ENCODE measurements at places on chromosomes 13 and 19.

- DNase-seq, result peak; percentile 71
These were observed 4.0 kb downstream of the TPGS1 start for GRCh38 chr19:511101-511851.

- no peak for DNase-seq
These were observed 10.5 kb downstream of the CDADC1 start for GRCh38 chr13:49258089-49258796.

DNA sequence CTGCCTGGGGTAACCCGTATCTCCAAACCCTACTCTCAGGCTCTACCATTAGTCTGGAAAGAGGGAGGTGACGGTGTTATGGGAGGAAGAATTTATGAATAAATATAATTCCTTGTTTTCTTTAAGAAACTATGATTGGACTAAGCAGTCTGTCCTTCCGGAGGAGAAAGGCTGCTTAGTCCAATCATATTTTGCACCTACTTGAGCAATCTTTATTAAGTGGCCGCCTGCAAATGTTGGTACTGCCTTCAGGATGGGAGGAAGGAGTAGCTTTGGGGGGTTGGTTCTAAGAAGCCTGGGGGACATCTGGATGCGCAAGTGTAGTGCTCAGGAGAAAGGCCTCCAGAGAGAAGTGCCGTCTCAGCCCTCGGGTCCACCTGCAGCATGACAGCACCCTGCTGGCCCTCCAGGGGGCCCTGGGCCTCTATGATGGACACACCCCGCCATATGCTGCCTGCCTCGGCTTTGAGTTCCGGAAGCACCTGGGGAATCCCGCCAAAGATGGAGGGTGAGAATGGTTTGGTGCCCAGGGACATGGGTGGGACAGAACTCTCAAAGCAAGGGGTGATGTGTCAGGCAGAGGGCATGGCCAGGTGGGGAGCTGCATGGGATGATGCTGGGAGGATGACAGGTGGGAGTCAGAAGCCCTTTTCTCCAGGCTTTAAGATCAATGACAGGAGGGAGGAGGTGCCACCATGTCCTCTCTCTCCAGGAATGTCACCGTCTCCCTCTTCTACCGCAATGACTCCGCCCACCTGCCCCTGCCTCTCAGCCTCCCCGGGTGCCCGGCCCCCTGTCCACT lies 4.1 kb downstream of the ACP4 start:
- no peak for DNase-seq

DNA sequence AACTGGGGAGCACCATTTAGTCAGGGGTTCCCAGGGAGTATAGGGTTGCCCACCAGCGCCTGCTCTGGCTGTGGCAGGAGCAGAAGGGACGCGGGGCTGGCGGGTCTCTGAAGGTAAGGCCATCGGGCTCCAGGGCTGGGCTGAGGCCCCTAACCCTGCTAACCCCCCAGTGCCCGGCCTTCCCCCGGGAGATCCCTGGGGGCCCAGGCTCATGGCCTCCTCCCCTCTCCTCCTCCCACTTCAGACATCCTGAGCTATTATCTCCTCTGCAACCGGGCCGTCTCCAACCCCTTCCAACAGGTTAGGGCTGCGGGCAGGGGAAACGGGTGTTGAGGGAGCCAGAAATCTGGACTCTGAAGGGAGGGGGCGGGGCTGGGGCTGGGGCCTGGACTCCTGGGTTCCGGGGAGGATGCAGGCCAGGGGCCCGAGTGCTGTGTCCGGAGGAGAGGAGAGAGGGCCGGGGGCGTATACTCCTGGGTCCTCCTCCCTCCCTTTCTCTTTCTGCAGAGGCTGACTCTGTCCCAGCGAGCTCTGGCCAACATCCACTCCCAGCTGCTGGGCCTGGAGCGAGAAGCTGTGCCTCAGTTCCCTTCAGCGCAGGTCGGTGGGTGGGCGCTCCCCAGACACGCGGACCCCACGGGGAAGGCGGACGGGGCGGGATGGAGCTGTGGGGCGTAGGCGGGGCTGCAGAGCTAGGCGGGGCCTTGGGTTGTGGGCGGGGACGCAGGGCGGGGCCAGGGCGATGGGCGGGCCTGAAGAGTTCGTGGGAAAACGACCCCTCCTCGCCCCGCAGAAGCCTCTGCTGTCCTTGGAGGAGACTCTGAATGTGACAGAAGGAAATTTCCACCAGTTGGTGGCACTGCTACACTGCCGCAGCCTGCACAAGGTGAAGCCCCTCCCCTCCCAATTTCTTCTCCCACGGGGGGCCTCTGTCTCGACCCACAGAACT lies 15.3 kb downstream of the TTYH1 start:
- DNase-seq, result peak; percentile 21

- no peak for DNase-seq
These were observed 27.2 kb downstream of the ATP4B start for GRCh38 chr13:113630804-113631203.

- DNase-seq, result peak; percentile 48
These were observed 2.1 kb downstream of the CILP2 start for GRCh38 chr19:19540064-19540714.

DNA sequence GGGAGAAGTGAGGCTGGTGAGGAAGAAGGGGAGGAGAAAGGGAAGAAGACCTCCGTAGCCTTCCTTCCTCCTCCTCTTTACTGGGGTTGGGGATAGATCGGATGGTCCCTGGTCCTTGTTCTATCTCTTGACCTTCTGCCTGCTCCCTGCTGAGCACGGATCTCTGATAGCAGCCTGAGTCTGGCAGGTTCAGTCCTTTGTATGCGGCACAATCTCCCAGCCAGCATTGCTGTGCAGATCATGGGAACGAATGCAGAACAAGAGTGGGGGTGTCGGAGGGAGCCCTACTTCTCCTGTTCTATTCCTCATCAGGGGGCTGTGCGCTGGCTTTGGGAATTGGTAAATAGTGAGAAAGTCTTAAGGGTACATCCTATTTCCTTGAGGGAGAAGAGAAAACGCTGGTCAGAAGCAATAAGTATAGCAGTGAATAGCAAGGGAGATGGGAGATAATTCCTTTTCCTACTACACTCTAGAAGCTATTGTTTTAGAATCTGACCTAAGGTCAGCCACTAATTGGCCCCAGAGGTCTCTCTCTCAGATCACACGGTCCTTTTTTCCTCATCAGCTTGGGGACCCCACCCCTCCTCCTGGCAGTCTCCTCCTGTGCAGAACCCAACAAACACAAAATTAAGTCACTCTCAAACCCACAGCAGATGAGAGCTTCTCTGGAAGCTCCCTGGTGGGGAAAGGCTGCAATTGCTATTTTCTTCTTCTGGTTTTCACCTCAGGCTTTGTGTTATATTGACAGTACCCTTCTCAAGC lies 41.0 kb downstream of the KL start:
- no peak for DNase-seq

DNA sequence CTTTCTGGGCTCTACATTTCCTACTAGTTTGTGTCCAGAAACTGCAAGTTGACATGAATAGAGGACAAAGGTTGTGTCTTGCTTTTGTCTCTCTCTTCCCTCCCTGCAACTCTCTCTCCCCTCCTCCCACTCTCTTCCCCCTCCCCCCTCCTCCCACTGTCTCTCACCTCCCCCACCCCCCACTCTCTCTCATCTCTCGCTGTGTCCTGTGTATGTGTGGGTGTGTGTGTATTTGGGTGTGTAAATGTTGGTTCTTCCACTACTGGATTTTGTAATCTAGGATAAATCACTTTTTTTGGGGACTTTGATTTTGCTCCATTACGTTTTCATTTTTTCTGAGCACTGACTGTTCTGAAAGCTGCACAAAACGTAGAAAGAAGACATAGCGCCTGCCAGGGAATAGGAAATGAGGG lies 48.4 kb downstream of the AKAP11 start:
- DNase-seq, result no peak

- DNase-seq, result no peak
These were observed 232.5 kb downstream of the ZNF536 start for GRCh38 chr19:30604657-30605056.

DNA sequence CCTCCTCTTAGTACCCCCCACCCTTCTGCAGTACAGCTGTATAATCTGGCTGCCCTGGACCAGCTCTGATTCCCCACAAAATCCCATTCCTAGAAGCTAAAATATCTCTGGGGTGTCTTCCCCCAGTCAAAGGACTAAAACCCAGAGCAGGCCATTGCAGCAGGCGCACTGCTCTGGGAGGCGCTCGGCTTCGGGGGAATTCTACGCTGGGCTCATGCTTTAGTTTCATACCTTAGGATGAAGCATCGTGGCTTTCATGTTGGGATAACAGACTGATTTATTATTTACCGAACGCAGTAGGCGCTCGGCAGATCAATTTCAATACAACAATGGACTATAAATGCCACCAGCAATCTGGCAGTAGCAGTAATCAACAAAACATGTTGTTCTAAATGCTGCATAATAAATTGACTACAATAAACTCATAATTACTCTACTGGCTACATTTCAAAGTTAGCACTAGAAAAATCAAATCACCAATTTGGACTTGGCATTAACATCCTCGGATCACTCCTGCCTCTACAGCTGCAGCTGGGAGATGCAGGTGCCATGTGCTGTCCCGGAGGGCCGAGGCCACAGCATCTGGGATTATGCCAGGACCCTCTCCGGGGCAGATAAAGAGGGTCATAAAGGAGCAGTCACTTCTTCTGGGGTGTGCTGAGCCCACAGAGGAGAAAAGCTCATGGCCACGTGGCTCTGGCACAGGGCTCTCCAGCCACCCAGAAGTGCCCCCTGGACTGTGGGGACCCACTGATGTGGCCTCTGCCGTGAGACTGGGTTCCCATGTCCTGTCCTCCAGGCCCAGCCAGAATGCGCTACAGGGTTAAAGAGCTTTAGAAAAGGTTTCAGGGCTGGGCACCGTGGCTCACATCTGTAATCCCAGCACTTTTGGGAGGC lies 35.3 kb downstream of the CEBPG start:
- DNase-seq, result no peak

DNA sequence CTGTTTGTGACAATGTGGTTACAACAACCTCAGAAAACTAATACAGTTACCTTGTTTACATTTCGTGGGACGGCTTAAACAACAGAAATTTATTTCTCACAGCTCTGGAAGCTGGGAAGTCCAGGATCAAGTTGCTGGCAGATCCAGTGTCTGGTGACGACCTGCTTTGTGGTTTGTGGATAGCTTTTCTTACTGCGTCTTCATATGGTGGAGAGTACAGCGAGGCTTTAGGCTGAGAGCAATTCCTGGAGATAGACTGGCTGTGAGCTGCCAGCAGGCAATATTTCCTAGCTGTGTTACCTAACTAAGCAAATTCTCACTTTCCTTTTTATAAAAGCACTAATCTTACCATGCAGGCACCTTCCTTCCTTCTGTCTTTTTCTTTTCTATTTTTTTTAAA lies 1203.5 kb upstream of the PRR20A start:
- DNase-seq, result no peak

DNA sequence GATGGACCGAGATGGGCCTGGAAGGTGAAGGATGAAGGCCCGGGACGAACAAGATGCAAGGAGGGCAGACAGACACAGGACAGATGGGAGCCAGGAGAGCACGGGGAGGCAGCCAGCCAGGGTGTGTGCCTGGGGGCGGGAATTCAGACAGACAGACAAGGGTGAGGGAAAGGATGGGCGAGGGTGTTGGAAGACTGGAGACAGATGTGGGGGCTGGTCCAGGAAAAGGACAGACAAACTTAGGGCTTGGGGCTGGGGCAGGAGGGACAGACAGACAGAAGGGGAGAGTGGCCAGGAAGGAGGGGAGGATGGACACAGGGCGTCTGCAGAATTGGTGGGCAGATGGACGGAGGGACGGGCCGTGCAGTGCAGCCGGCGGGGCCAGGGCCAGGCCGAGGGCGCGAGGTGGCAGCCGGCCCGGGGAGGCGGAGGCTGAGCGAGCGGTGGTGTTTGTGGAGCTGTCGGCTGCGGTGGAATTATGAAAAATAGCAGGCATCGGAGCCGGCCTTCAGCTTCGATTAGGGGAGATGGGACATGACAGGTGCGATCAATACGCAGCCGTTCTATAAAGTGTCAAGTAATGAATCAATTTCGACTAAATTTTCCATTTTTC lies 4.6 kb upstream of the ERFL start:
- no peak for DNase-seq

GRCh38 chr13:100184095-100184494 lies 95.2 kb downstream of the PCCA start:
- no peak for DNase-seq

- DNase-seq, result peak; percentile 6
These were observed 75.9 kb downstream of the ESD start for GRCh38 chr13:46721054-46721453.

GRCh38 chr19:49427855-49428546 lies 2.8 kb downstream of the GFY start:
- DNase-seq, result no peak

GRCh38 chr19:32317086-32317485 lies 28.3 kb upstream of the ZNF507 start:
- no peak for DNase-seq

DNA sequence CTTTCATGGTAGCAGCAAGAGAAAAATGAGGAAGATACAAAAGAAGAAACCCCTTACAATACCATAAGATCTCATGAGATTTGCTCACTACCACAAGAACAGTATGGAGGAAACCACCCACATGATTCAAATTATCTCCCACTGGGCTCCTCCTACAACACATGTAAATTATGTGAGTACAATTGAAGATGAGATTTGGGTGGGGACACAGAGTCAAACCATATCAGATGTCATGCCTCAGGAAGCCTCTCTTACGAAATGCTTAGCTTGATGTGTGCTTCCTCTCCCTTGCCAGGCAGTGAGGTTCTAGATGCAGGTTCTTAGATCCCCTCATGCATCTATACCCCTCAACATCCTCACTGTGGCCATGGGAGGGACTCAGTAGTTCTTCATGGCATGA lies 63.2 kb upstream of the RGCC start:
- DNase-seq, result no peak

DNA sequence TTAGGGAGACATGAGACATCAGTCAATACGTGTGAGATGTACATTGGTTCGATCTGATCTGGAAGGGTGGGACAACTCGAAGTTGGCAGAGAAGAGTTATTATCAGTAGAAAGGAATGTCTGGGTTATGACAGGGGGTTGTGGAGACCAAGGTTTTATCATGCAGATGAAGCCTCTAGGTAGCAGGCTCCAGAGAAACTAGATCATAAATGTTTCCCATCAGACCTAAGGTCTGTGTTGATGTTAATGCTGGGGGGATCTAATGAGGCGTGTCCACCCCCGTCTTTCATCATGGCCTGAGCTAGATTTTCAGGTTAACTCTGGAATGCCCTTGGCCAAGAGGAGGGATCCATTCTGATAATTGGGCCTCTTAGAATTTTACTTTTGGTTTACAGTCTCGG lies 187.0 kb upstream of the KL start:
- DNase-seq, result no peak

- no peak for DNase-seq
These were observed 92.1 kb downstream of the STARD13 start for GRCh38 chr13:33193428-33193974.

DNA sequence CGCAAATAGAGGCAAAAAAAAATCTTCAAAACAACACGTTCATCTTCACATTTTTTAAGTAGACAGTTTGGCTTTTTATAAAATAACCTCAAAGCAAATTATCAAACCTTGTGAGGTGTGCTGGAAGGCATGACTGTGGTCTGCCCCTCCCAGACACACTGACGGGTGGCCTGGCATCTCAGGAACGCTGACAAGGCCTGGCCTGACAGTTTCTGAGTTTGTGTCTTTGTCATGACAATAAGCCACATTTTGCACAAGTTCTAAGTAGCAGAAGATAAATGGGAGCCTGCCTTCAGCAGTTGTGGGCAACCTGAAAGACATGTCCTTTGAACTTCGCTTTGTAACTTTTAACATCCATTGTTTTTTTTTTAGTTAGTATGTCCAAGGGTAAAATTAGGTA lies 38.5 kb downstream of the SOX21 start:
- DNase-seq, result no peak
